ENCODE measurements at places on chromosomes 13 and 19. TPM values are rescaled to one million over a fixed set of nuclear protein-coding genes. Genes with fewer than 3 reads are reported as not detected.

DNA sequence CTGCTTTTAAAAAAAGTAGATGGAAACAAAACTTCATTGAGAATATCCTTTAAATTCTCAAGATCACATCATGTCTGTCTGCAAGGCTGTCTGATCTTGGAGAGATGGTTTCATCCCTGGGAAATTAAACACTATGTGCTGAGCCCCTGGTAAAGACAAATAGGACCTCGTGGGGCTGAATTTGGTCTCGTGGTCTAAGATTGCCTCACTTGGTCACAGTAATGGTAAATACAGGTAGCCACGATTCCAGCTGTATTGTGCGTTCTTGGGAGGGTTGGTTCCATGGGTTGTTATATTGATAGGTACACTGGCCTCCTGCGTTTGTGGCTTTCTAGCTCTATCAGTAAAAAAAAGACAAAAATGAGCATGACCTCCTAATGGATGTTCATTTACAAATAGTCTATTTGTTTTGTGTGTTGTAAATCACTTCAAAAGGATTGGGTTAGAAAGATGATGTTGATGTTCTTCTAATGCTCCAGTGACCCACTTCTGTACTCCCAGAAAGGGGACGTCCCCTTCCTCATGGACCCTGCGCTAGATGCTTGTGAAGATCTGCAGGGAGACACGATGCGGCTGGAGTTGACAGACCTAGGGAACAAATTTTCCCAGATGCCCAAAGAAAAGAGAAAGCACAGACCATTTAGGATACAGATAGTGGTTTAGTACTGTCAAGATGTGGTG lies 1.8 kb downstream of the CEBPG start:
- no peak for DNase-seq

DNA sequence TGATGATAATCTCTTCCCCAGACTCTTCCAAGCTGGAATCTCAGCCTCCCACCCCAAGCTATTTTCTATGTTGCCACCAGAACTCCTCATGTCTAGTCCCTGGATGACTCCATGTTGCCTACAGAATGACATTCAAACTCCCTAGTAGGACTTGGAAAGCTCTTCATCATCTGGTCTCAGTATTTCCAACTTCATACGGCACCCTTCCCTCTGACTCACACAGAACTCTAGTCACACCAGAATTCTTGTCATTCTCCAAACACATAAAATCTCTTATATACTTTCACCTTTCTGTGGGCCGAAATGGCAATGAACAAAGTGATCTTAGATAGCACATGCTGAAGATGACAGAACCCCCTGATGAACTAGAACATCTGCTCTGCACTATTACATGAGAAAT lies 86.2 kb downstream of the CAB39L start:
- DNase-seq, result peak; percentile 7

DNA sequence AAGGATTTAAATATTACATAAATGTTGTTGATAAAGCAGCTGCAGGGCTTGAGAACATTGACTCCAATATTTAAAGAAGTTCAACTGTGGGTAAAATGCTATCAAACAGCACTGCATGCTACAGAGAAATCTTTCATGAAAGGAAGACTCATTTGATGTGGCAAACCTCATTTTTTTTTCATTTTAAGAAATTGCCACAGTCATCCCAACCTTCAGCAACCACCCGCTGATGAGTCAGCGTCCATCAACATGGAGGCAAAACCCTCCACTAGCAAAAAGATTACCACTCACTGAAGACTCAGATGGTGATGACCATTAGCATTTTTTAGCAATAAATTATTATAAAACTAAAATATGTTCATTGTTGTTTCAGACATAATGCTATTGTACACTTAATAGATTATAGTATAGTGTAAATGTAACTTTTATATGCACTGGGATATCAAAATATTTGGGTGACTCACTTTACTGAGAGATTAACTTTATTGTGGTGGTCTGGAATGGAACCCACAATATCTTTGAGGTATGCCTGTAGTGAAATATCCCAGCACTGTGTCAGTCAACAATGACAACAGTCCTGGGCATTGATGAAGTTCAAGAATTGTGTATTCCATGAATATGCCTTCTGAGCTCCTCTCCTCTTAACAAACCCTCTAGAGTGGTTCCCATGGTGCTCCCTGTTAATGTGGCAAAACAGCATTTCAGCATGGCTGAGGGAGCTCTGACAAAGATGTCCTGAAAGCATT lies 52.4 kb upstream of the SOX21 start:
- DNase-seq, result no peak

DNA sequence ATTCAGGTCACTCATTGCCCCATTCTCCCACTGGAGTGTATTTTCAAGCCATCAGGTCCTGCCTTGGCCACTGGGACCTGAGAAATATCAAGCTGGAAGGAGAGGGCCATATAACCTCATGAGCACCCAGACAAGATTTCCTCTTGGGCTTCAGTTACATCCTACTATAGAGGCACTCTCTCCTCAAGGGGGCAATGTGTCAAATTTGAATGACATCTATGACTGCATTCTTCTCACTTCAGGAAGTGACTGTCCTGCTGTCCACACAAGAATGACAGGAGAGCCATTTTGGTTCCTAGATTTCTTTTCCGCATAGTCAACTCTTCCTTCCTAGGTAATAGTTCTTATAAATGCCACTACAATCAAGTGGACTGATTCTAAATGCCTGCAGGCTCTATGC lies 416.2 kb downstream of the DIAPH3 start:
- no peak for DNase-seq

- DNase-seq, result no peak
Measured at GRCh38 chr19:1230783-1231489, 6.9 kb downstream of the CBARP start.

GRCh38 chr13:45441633-45442032 lies 23.1 kb upstream of the COG3 start:
- no peak for DNase-seq

DNA sequence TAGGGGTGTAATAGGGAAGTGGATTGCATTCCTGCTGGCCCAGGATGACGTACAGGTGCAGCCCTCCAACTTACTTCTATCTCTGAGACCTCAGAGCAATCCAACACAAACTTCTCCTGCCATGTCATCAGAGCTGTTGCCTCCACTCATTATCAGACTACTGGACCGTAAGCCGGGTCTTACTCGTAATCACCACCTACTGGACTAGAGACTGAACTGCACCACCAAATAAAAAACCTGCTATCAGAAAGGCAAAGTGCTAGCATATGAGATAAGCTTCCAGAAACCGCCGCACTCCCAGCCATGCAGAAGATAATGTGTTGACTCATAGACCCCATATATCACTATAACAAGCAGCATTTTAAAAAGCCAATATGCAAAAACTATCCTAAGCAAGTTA lies 102.0 kb downstream of the SLITRK1 start:
- no peak for DNase-seq

PCSK4 gene
- polyA plus RNA-seq, result not detected

FAAP24 gene
- polyA plus RNA-seq, result 0.92 TPM

Measured in sigmoid colon (tissue), 7 donors.